GM12864 (cell line): ENCODE measurements at places on chromosomes 11 and 22.

DNA sequence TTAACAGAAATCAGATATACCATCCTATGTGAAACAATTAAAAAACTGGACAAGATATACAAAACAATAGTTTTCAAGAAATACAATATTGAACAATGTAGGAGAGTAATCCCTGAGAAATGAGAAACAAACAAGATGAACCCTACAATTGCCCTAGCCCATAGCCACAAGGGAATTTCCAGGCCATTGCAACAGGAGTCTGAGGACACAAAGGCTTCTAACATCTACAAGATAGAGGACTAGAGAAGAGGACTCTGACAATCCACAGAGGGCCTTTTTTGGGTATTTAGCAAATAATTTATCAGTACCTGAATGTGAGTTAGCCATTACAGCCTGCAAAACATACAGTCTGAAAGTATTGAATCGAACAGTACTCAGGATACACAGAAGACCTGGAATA is 251.7 kb downstream of the GRM5 start:
- DNase-seq: no peak

DNA sequence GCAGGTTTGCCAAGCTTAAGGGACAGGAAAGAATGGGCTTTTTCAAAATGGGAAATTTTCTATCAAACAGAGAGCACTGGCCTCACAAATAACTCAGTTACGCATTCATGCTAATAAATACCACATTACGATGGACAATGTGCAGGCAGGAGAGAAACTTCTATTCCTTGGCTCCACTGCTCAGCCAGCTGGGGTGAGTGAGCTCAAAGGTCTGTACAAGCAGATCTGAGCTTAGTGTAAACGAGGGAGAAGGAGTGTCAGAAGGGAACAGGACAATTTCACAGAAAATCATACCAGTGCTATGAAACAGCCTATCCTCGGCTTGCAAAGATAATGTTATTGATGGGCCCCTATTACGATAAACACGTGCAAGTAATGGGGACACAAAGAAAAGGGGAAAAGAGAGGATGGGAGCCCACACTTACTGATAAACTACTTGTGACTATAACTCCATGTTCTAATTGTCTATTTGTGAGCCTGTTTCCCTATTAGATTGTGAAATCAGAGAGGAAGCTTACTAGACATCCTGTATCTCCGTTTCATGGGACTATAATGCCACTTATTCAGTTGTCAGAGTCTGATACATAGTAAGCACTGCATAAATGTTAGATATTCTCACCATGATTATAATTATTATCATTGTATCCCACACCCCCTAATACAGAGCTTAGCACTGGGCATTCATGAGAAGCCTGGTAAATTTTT is 46.3 kb downstream of the AMOTL1 start:
- no peak for DNase-seq

DNA sequence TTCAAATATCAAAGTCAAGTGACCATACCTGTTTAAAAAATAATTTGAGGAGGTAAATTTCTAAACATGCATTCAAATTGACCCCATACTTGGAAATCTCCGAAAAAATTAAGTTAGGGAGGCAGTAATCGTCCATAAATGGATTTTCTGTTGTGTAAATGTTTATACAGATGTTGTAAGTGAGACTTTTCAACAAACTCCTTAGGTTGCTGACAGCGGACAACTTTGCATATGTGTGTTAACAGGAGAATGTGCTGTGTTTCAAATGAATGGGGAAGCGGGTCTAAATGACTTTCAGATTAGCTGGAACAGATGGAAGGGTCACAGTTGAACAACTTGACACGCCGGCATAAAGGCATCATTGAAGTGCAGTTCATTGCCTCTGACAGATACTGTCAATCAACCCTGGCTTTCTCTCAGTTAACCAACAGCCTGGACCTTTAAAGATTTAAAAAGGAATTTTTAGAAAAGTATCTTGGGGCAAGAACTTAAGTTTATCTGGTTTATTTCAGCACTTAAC is 98.2 kb upstream of the DBX1 start:
- no peak for DNase-seq

- no peak for DNase-seq
These were observed 113.1 kb upstream of the B3GAT1 start for GRCh38 chr11:134524896-134525845.

DNA sequence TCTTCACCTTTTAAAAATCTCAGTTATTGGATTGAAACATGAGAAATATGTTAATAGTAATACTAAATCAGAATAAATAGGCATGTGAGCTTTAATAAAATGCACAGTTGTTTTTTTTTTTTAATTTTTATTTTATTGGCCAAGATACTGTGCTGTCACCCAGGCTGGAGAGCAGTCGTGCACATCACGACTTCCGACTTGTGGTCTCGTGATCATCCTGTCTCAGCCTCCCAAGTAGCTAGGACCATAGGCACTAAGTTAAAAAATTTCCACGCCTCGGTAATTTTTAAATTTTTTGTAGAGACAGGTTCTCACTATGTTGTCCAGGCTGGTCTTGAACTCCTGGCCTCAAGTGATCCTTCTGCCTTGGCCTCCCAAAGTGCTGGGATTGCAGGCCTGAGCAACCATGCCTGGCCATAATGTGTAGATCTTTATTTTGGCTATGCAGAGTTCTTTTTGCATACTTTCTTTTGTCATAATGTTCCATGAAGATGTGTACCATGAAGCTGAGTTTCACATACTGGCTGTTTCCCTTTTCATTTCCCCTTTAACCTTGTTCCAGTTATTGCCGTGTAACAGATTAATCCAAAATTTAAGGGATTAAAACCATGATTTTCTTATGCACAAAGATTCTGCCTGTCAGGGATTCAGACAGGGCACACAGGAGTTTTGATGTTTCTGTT is 16.0 kb downstream of the CAPRIN1 start:
- DNase-seq: no peak

GRCh38 chr22:21949569-21949918 is 3.1 kb downstream of the PPM1F start:
- DNase-seq: no peak

DNA sequence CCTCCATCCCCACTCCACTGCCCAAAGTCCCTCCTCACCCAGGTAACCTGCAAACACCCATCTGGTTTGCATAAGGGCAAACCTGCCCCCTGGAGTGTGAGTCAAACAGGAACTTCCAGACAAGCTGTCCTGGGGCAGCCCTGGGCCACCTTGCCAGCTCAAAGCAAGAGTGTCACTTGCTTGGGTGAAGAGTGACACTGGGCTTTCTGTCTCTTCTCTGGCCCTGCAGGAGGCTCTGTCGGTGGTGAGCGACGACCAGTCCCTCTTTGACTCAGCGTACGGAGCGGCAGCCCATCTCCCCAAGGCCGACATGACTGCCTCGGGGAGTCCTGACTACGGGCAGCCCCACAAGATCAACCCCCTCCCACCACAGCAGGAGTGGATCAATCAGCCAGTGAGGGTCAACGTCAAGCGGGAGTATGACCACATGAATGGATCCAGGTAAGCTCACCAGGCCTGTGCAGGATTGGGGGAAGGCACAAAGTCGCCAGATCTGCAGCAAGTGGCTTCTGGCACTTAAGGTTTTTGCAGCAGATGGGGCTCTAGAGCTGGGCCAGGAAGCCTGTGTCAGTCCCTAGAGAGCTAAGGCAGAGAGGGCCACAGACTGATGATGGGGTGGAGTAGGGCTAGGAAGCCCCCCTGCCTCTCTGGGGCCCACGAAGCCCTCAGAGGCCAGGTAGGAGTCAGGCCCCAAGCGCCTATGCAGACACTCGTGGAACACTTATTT is 64.2 kb downstream of the FLI1 start:
- peak; percentile 74 for DNase-seq

DNA sequence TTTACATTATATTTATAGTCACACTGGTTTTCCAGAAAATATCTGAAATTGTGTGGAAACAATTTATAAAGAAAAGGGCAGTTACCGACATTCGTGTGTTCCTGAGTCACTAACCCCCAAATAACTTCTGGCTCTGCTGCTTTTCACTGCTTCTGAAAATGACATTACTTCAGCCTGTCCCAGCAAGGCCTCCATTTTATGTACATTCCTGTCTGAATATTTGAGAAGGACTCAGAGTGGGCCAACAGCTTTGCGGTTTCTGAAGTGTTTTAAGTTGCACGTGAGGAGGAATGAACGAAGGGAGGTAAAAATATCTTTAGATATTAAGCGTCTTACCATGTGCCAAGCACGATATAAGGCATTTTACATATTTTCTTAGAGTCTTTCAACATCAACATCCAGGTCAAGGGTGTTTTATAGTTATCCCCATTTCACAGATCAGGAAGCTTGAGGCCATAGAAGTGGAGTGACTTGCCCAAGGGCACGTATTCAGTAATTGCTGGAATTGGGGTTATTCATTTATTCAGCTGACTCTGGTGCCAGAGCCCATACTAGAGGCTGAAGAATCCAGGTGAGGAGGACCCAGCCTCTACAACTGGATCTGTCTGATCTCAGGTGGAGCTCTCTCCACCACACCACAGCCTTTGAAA is 30.8 kb upstream of the WNT11 start:
- DNase-seq: no peak
